GM12891 (cell line): ENCODE measurements at places on chromosomes 16 and 17.
A peak's percentile ranks its signal among the peaks of the same experiment; 100 is the strongest.

DNA sequence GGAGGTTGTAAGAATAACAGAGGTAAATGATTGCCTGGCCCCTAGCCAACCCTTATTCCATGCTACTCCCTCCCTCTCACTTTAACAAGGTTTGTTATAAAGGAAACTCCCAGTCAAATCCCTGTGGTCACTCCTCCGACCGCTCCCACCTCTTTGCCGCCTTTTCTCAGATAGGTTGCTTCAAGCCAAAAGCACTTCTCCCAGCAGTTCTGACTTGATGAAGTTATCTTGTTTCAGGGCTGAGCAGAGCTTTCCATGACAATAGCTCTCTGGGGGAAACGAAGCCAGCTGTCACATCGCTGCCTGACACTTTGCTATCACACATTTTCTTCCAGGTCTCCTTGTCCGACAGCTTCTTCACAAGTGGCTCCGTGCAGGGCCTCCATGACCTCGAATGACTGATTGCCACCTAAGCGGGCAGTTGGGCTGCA is 278.6 kb downstream of the HAPSTR1 start:
- DNase-seq, result no peak

GRCh38 chr16:47241061-47241460 is 97.3 kb upstream of the NETO2 start:
- DNase-seq, result no peak

- peak; percentile 57 for DNase-seq
These were observed 610 bp downstream of the VPS4A start for GRCh38 chr16:69311533-69312387.

GRCh38 chr17:78759969-78760352 is 22.1 kb downstream of the CYTH1 start:
- no peak for DNase-seq

DNA sequence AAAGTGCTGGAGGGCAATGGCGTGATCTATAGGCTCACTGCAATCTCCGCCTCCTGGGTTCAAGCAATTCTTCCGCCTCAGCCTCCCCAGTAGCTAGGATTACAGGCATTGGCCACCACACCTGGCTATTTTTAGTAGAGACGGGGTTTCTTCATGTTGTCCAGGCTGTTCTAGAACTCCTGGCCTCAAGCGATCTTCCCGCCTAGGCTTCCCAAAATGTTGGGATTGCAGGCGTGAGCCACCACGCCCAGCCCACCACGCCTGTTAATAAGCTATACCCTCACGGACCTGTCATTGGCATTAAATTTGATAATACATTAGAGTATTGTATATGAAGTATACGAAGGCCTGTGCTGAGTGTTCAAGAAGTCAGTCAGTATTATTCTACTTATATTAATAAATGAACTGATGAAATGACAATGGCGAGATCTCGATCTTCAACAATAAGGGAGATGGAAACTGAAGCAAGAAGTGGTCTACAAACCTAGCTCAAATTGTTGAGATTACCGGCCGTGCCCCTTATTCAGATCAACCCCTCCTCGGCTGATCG is 818 bp upstream of the BCAS3 start:
- no peak for DNase-seq

- no peak for DNase-seq
These were observed 39.6 kb downstream of the CYLD start for GRCh38 chr16:50781518-50781917.

DNA sequence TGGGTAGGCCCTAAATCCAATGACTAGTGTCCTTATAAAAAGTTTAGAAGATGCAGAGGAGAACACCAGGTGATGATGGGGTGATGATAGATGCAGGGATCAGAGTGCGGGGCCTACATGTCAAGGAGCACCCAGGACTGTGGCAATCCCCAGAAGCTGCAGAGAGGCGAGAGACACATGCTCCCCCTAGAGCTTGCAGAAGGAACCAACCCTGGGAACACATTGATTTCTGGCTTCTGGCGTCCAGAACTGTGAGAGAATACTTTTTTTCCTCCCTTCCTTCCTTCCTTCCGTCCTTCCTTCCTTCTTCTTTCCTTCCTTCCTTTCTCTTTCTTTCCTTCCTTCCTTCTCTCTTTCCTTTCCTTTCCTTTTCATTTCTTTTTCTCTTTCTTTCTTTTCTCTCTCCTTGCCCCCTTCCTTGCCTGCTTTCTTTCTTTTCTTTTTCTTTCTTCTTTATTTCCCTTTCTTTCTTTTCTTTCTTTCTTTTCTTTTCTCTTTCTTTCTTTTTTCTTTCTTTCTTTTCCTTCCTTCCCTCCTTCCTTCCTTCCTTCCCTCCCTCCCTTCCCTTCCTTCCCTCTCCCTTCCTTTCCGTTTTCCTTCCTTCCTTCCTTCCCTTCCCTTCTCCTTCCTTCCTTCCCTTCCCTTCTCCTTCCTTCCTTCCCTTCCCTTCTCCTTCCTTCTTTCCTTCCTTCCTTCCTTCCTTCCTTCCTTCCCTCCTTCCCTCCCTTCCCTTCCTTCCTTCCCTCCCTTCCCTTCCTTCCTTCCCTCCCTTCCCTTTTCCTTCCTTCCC is 134.3 kb downstream of the HAPSTR1 start:
- no peak for DNase-seq

- DNase-seq, result no peak
These were observed 2.6 kb downstream of the ERI2 start for GRCh38 chr16:20803561-20804214.

DNA sequence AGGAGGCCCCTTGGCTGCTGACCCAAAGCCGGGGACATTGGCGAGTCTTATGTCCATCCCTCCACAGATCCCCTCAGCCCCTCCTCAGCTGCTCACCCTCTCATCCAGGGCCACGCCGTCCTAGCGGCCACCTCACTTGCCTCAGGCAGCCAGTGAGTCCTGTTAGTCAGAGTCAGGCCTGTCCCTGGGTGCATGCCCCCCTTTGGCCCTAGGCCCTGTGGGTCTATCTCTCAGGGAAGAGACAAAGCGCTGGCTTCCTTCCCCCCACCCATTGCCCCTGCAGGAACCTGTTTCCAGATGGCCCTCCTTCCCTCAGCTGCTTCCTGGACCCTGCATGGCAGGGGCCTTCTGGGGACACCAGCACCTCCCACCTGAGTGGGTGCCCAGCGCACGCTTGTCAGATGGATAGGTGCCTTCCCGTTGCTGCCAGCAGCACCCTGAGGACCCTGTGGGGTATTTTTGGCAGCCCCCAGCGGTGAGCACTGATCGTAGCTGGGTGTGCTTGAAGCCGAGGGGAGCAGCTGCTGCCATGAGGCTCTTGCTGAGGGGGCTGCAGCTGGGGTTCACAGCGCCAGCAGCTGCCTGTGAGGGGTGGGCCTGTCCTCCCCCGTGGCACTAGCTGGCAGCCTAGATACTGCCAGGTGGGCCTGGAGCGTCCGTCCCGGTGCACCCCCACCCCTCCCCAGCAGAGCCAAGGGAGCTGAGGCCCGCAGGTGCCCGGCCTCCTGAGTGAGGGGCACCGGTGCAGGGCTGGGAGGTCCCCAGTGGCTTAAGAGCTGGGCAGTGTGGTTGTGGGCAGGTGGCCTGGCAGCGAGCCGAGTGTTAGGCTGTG is 8.4 kb downstream of the DBNDD1 start:
- DNase-seq, result no peak

DNA sequence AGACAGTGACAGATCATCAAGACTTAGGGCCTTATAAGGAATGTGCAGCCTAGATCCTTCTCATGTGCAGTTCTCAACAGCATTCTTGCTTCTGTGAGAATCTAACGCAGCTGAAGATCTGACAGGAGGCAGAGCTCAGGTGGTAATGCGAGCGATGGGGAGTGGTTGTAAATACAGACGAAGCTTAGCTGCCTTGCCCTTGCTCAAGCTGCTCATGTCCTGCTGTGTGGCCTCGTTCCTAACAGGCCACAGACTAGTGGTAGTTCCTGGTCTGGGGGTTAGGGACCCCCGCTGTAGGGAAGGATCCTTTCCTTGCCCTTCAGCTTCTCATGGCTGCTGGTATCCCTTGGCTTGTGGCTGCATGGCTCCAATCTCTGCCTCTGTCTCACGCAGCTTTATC is 10.3 kb upstream of the NTN1 start:
- DNase-seq, result no peak
